ENCODE measurements at places on chromosomes 3 and 15.

DNA sequence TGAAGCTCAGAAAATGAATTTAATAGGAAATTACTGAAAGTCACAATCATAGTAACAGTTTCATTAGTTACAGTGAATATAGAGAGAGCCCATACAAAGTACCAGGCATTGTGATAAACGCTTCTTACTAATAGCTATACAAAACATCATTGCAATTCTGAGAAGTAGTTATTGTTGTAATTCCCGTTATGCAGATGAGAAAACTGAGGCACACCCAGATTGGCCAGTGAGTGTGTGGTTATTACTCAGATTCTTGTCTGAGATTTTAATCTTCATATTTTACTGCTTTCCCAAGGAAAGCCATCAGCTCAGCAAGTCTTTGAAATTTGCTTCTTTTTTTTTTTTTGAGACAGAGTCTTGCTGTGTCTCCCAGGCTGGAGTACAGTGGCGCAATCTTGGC lies 14.3 kb downstream of the FLNB start:
- H3K27me3 ChIP-seq: no peaks in the 10 kb centered on the region
- no peak for DNase-seq
- H3K4me3 ChIP-seq: no peak overlapping the region
- H3K4me1 ChIP-seq: peaks cover 33% of the 10 kb centered on the region

- H3K4me3 ChIP-seq: no peak overlapping the region
- H3K4me1 ChIP-seq: no peaks in the 10 kb centered on the region
- peaks cover 29% of the 10 kb centered on the region for H3K27me3 ChIP-seq
- DNase-seq: no peak
Measured at GRCh38 chr3:190043741-190044140, 77.0 kb downstream of the P3H2 start.

- no peak for DNase-seq
- H3K4me3 ChIP-seq: no peak overlapping the region
- H3K4me1 ChIP-seq: peaks cover 8% of the 10 kb centered on the region
- H3K36me3 ChIP-seq: peaks cover 4% of the 10 kb centered on the region
Measured at GRCh38 chr15:74821091-74821789, 5.2 kb upstream of the CPLX3 start.

- H3K4me1 ChIP-seq: peaks cover 39% of the 10 kb centered on the region
- no peak overlapping the region for H3K4me3 ChIP-seq
Measured at GRCh38 chr3:48500656-48501055, 3.3 kb downstream of the SHISA5 start.

- H3K27ac ChIP-seq: no peak overlapping the region
- no peaks in the 10 kb centered on the region for H3K27me3 ChIP-seq
- no peak overlapping the region for H3K4me3 ChIP-seq
- H3K4me1 ChIP-seq: no peaks in the 10 kb centered on the region
Measured at GRCh38 chr3:25537516-25537915, 109.5 kb downstream of the RARB start.

DNA sequence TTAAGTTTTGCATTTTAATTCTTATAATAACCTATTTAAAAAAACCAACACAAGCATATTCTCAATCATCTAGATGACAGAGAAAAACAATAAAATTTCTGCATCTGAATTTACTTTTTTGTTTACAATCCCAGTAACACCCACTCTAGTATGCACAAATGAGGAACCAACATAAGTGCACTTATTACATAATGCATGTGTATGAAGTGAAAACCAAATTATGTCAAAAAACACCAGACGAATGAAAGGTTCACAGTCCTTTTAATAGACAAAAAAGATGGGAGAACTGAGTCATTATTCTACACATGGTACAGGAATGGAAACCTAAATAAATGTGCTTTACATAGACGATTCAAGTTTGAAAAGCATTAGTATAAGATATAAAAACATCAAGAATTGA lies 91.7 kb downstream of the NR1I2 start:
- no peak overlapping the region for H3K27ac ChIP-seq
- DNase-seq: no peak
- no peak overlapping the region for H3K4me3 ChIP-seq

DNA sequence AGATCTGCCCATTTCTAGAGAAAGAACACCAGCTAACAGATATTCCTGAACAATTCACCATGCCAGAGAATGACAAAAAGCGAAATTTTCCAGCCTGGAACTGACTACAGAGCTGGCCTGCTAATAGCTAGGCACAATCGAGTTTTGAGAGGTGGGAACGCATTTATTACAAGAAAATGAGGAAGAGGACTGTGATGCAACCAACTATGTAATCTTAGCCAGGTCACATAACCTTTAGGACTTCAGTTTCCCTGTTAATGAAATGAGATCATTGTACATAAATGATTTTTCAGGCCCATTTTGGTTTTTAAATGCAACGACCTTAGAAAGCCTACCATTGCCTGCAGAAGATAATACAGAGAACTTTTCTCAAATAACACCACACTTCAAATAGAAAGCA lies 72.1 kb upstream of the SETMAR start:
- no peak for DNase-seq
- H3K36me3 ChIP-seq: no peaks in the 10 kb centered on the region
- H3K27ac ChIP-seq: no peak overlapping the region
- no peaks in the 10 kb centered on the region for H3K4me1 ChIP-seq

DNA sequence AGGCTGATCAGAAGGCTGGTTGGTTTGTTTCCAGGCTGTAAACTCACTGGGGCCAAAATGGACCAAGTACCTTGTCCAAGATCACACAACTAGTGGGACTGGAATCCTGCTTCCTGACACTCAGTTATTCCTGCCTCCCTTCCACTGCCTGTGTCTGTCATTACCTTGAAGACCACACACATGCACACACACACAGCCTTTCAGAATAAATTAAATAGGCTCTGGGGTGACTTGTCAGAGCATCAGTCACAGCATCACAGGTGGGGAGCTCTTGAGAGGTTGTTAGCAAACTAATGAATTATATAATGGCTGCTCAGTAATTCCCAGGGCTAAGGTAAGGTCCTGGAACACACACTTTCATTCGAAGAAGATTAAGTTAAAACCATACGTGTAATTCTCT lies 231.8 kb downstream of the UACA start:
- H3K27ac ChIP-seq: no peak overlapping the region
- H3K27me3 ChIP-seq: no peaks in the 10 kb centered on the region
- H3K4me1 ChIP-seq: peaks cover 72% of the 10 kb centered on the region

- H3K27me3 ChIP-seq: no peaks in the 10 kb centered on the region
- no peak overlapping the region for H3K27ac ChIP-seq
- H3K4me1 ChIP-seq: peaks cover 11% of the 10 kb centered on the region
- no peak for DNase-seq
Measured at GRCh38 chr3:114892880-114893279, 254.2 kb downstream of the ZBTB20 start.

GRCh38 chr15:29024662-29025061 lies 138.9 kb downstream of the APBA2 start:
- H3K4me1 ChIP-seq: peaks cover 5% of the 10 kb centered on the region
- no peaks in the 10 kb centered on the region for H3K36me3 ChIP-seq
- no peak overlapping the region for H3K4me3 ChIP-seq
- no peak for DNase-seq
- no peaks in the 10 kb centered on the region for H3K27me3 ChIP-seq

DNA sequence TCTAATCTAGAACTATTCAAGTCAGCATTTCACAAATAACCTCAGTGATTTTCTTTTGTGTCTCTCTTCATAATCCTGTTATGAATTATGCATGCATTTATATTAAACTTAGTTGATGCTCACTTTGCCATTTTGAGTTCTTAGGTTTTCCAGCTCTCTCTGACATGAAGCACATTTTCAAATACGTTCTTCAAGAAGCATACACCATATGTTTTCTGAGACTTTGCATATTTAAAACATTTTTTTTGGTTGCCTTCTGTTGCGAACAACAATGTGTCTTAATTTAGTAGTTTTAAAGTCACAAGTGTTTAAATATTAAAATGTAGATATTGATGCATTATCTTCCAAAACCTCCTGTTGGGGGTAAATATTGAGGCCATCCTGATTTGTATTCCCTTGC lies 37.5 kb downstream of the SH3GL3 start:
- no peak for DNase-seq

GRCh38 chr3:58261954-58262666 lies 24.5 kb downstream of the ABHD6 start:
- no peak for DNase-seq
- H3K27ac ChIP-seq: no peak overlapping the region
- H3K4me1 ChIP-seq: peaks cover 6% of the 10 kb centered on the region
- H3K27me3 ChIP-seq: no peaks in the 10 kb centered on the region
- H3K36me3 ChIP-seq: peaks cover 4% of the 10 kb centered on the region
- no peak overlapping the region for H3K4me3 ChIP-seq

DNA sequence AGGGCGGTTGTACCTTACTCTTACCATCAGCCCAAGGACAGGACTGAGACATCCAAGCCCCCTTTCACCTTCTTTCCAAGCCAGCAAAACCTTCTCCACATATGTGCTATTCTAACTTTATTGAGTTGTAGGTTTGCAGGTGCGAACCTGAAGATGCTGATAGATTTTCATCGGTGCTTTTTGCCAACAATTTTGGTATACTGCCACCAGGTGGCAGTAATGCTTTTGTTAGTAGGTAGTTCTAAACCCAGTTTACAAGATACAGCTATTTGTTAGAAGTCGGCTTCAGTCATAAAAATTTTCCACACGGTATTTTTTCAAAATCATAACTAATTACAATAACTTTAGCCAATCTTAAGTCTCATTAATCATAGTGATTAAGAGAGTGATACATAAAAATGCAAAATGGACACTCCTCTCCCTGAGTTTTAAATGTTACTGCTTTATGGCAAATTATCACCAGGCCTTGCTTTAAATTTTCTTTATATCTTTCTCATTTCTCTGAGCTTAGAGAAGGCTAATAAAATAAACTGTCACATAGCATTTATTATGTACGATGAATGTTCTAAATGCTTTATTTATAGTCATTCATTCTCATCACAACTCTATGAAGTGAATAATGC lies 636 bp downstream of the TBC1D21 start:
- DNase-seq: peak; percentile 14
- peaks cover 2% of the 10 kb centered on the region for H3K36me3 ChIP-seq
- H3K27me3 ChIP-seq: peaks cover 55% of the 10 kb centered on the region
- H3K4me3 ChIP-seq: no peak overlapping the region
- no peaks in the 10 kb centered on the region for H3K4me1 ChIP-seq
- no peak overlapping the region for H3K27ac ChIP-seq

DNA sequence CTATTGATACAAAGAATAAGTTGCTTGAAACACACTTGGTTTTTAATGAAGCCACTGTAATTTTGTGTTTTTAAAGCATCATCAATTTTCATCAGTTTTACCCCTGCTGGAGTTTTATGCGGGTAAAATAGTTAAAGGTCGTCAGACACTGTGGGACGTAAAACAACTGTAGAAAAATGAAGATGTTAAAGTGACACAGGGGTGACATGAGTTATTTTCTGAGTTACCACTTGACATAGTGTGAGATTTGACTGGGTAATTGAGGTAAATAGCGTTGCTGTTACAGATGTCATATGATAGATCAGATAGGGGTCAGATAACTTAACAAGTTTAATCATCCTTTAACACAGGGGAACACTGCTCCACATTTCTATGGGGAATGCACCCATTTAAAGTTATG lies 297.6 kb downstream of the CHL1 start:
- H3K27ac ChIP-seq: no peak overlapping the region
- H3K4me1 ChIP-seq: no peaks in the 10 kb centered on the region
- H3K27me3 ChIP-seq: no peaks in the 10 kb centered on the region
- no peak overlapping the region for H3K4me3 ChIP-seq
- H3K36me3 ChIP-seq: no peaks in the 10 kb centered on the region

GRCh38 chr3:104764496-104764895 lies 602.2 kb upstream of the ALCAM start:
- no peaks in the 10 kb centered on the region for H3K36me3 ChIP-seq
- H3K4me1 ChIP-seq: no peaks in the 10 kb centered on the region

GRCh38 chr3:100765437-100765975 lies 56.2 kb downstream of the TFG start:
- H3K4me1 ChIP-seq: peaks cover 4% of the 10 kb centered on the region
- no peak for DNase-seq
- H3K27me3 ChIP-seq: no peaks in the 10 kb centered on the region

DNA sequence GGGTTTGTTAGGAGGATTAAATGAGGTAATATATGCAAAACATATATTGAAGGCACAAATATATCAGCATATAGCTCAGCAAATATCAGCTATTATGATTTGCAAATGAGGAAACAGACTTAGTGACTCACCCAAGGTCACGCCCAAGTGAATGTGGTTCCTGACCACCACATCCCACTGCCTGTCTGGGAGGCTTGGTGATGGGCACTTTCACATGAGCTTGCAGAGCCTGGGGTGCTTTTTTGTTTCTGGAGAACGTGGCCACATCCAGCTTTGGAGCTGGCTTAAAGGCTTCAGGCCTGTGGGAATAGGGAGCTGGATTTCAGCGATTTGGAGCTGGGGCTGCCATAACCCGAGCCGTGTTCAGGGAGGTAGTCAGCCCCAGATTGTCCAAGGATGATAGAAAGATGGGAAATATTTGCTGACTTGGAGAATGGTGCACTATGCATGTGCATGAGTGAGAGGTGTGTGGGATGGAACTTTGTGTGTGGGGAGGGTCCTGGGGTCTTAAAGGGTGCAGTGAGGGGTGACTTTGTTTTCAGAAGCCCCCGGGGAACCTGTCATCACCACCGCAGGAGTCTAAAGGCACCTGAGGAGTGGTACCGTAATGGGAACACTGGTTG lies 12.0 kb upstream of the FGD5 start:
- no peak for DNase-seq
- H3K4me3 ChIP-seq: no peak overlapping the region
- H3K4me1 ChIP-seq: peaks cover 17% of the 10 kb centered on the region
- H3K27me3 ChIP-seq: peaks cover 75% of the 10 kb centered on the region

- peak overlapping the region; percentile 94 for H3K27ac ChIP-seq
- DNase-seq: no peak
- peaks cover 22% of the 10 kb centered on the region for H3K4me1 ChIP-seq
- H3K36me3 ChIP-seq: peaks cover 6% of the 10 kb centered on the region
- no peak overlapping the region for H3K4me3 ChIP-seq
Measured at GRCh38 chr15:66483131-66483566, 14.4 kb downstream of the SNAPC5 start.

GRCh38 chr3:149258298-149258697 lies 36.7 kb upstream of the CP start:
- H3K27me3 ChIP-seq: peaks cover 42% of the 10 kb centered on the region
- H3K4me3 ChIP-seq: no peak overlapping the region
- no peak for DNase-seq
- no peak overlapping the region for H3K27ac ChIP-seq
- H3K4me1 ChIP-seq: no peaks in the 10 kb centered on the region
- H3K36me3 ChIP-seq: peaks cover 3% of the 10 kb centered on the region
